Hematopoietic multipotent progenitor cell treated with erythropoietin and hydrocortisone succinate and interleukin-3 and kit ligand, for 17 days (in vitro differentiated cells): ENCODE measurements at places on chromosomes 5 and 9.
A peak's percentile ranks its signal among the peaks of the same experiment; 100 is the strongest.

DNA sequence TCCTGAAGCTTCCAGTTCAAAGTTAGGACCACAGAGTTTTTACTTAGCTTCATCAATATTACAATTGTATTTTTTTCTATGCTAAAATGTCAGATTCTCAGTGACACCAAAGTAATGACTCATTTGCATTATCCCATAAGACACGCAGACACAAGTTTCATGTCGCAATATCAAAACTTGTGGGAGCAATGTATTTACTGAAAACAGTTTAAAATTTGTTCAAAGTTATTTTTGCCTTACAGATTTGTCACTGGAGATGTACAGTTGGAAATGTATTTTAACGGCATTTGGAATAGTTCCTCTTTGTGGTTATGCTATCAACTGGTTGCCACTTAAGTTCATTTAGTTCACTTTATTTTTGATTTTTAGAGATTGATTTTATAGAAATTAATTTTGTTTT is 36.2 kb upstream of the DAP start:
- DNase-seq: no peak

DNA sequence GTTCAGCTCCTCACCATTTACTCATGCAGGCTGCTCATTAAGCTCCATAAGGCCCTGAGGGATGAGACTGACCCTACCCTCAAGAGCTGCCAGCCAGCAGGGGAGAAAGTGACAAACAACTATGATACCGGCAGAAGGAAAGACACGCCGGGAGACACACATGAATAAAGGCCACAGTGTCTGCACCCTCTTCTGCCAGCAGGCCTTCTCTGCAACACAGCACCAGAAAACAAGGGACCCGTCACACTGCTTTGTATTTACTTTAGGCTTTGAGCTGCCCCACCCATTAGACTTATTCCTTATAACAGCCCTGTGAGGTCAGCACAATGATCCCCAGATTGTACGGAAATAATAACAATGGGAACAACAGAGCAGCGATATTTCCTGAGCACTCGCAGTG is 7.2 kb downstream of the GABBR2 start:
- no peak for DNase-seq

DNA sequence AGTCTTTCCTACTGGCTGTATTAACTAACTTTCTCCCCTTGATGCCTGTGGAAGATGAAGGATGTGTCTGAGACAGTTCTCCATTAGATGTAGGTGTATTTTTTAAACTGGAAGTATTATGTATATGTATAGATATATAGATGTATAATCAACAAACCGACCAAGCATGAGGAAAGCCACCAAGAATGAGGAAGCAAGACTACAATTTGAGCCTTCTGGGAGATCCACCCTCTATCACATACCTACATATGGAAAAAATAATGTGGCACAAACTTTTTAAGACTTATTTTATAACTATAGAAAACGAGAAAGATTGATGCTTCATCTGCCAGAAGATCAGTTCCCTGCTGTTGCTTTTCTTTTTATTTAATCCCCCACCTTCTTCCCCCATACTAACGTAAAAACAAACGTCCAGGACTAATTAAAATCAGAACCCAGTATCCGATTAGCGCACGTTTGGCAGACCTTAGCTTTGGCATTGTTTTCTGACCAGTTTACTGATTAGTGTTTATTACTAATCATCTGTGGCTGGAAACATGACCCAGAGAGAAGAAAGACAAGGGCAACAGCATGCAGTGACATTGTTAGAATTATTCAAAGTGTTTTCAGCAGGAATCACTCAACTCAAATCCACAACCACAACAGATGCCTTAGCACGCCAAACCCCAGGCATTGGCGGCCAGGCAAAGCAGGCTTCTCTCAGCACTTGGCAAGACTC is 490.2 kb downstream of the EBF1 start:
- DNase-seq: no peak

DNA sequence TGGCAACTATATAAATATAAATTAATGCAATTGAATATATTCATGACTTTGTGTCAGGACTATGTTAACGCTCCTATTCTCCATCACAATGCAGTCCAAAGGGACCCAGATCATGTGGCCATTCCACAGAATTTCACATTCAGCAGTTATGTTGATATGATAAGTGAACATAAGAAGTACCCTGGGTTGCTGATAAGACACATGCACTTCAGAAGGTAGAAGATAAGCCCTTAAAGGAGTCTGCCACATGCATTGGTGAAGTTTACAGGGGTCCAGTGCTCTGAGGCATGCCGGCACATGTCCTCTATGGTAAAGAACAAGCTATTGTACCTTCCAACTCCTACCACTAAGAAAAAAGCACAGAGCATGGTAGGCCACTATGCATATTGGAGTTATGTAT is 76.4 kb downstream of the PHAX start:
- peak; percentile 30 for DNase-seq

GRCh38 chr5:5605170-5605764 is 182.8 kb downstream of the ICE1 start:
- no peak for DNase-seq

- no peak for DNase-seq
These were observed 80.2 kb upstream of the DMRT1 start for GRCh38 chr9:761176-761792.

GRCh38 chr5:122736086-122736845 is 38.6 kb upstream of the SNX2 start:
- DNase-seq: no peak

DNA sequence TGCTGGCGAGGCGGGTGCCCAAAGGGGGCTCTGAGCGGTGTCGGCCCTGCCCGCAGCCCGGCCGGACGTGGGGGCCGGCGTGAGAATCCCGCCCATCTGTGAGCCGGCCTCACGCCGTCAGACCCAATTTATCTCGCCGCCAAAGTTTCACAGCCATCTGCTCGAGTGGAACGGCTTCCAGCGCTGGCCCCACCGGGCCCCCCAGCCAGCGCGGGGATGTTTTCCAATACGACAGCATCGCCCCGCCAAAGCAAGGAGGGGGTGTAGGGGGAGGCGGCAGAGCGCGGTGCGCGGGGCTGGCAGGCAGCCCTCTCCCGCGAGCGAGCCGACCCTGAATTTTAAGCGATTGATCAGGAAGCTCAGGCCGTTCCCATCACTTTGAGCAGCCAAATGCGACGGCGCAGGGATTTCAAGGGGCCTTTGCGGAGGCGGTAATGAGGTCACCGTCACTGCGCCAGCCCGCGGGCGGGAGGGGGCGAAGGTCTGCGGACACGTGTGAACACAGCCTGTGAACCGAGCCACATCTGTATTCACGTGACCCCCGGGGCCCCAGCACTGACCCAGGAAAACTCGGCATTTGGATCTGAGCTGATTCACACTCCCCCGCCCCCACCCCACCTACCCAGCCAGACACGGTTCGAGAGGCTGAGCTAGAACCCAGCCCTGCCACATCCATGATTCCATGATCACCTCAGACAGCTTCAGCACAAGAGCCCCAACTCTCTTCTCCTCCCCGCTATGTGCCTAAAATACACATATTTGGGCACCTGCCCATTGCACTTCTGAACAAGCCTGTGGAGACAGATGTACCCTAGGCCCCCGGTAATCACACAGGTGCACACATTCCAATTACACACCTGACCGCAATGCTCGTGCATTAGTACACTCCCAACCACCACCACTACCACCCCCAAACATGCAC is 47.8 kb upstream of the PSD2 start:
- DNase-seq: no peak

DNA sequence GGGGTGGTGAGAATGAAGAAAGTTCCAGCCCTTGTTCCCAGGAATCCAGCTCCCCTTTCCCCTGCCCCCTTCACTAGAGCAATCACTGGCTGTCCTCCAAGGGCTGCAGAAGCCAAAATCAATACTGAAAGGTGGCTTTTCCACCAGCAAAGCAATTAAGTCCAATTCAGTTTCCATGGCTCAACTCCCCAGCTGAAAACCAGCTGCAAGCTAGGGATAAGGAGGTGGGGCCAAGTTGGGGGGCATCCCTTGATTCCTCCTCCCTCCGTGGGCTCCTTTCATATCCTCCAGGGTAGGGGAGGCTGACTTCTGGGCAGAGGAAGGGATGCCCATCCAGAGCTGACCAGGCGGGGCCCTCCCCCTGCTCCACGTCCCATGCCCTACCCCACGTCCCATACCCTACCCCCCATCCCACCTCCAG is 22.7 kb downstream of the CAMK2A start:
- no peak for DNase-seq

DNA sequence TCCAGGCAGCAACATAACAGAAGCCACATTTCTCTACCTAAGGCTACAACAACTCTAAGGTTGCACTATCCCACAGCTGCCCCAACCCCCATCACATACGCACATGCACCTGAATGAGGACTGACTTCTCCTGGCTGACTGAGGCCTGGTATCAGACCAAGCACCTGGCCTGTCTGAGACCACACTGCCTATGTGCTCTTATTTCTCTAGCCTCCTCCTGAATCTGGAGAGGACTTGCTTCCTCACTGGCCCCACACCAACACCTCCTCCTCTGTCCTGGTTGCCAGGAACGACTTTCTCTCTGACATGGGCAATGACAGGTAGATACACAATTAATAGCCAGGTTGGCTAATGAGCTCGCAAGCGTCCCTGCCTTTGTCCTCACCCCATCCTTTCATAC is 14.9 kb upstream of the VDAC1 start:
- no peak for DNase-seq

DNA sequence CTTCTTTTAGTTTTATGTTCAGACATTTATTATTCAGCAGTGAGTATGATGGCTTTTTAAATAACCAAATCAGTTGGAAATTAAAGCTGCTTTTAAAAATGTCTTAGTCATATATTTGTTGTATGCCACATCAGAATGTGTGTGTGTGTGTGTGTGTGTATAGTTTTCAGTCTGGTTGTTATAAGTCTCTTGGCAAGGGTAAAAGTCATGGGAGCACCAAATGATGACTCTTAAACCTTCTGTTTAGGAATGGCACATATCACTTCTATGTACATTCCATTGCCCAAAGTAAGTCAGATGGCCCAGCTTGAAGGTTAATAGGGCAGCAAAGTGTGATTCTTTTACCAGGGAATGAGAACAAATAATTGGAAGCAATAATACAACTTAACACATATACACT is 135.9 kb downstream of the RNF180 start:
- DNase-seq: no peak

DNA sequence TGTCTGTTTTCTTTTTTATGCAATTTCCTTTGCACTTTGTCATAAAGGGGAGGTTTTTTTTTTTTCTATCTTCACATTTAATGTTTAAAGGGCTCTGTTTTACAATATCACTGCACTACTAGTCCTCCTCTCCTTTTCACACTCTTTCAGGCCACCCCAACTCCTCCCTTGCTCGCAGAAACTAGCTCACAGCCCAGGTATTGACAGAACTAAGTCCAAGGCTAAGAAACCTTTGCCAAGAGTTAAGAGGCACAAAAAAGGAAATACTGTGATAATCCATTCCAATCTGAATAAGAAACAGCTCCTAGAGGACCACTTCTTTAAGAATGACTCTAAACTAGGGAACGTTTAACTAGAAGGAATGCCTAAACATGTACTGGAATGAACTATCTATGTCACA is 1.1 kb upstream of the FGF10 start:
- DNase-seq: no peak

DNA sequence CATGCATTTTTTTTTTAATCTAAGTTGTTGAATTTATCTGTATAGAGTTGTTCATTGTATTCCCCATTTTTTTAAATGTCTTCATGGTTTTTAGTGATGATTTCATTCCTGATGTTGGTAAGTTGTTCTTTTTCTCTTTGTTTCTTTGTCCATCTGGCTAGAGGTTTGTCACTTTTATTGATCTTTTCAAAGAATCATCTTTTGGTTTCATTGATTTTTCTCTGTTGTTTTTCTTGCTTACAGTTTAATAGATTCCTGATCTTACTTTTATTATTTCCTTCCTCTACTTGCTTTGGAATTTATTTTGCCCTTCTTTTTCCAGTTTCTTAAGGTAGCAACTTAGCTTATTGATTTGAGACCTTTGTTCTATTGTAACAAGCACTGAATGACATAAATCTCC is 114.2 kb downstream of the AOPEP start:
- DNase-seq: no peak

DNA sequence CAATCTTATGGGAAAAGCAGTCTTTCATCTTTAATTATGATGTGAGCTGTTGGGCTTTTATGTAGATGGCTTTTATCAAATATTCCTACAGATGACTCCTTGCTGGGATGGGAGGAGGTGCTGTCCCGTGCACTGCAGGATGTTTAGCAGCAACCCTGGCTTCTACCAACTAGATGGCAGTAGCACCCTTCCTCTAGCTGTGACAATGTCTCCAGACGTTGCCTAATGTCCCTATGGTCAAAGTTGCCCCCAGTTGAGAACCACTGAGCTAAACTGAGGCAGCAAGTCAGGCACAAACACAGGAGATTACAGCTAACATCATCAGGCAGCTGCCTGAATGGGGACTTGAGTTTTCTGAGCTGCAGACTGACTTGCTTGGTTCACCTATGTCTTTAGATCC is 401.9 kb upstream of the PDE4D start:
- DNase-seq: no peak

GRCh38 chr9:116860509-116861120 is 173.5 kb downstream of the TRIM32 start:
- peak; percentile 24 for DNase-seq

DNA sequence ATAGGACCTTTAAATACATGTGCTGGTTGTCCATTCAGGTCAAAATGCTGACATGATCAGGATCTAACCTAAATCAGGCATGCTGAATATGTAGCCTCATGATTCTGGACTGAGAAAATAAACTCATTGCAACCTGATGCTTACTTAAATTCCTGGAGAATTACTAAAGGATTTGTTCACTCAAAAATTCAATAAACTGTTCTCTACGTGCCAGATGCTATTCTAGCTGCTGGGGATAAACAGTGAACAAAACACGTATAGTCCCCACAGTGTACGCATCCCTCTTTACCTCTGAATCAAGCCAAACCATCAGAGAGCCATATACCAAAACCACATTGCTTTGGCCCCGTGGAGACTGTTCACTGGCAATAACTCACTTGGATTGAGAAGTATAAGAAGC is 6.1 kb downstream of the SCAI start:
- DNase-seq: no peak

DNA sequence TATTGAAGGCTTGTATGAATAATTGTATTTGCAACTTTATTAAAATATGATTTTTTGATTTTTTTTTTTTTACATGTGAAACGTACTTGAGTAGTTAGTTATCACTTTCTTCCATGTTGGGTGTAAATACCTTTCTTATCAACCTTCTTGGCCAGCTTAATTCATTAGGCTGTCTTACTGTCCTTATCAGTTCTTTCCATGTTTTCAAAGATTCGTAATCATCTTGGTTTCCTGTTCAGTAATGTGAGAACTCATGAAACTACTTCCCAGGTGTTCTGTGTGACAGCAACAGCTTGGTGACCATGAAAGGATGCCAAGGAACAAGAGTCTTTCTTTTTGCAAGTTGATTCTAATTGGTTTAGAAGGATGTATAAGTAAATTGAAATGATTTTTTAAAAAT is 100.0 kb downstream of the ADGRV1 start:
- peak; percentile 8 for DNase-seq
